OCI-LY7 (cell line): ENCODE measurements at places on chromosomes 12 and 14.

- no peak for DNase-seq
These were observed 19.9 kb downstream of the BDKRB2 start for GRCh38 chr14:96224480-96225096.

DNA sequence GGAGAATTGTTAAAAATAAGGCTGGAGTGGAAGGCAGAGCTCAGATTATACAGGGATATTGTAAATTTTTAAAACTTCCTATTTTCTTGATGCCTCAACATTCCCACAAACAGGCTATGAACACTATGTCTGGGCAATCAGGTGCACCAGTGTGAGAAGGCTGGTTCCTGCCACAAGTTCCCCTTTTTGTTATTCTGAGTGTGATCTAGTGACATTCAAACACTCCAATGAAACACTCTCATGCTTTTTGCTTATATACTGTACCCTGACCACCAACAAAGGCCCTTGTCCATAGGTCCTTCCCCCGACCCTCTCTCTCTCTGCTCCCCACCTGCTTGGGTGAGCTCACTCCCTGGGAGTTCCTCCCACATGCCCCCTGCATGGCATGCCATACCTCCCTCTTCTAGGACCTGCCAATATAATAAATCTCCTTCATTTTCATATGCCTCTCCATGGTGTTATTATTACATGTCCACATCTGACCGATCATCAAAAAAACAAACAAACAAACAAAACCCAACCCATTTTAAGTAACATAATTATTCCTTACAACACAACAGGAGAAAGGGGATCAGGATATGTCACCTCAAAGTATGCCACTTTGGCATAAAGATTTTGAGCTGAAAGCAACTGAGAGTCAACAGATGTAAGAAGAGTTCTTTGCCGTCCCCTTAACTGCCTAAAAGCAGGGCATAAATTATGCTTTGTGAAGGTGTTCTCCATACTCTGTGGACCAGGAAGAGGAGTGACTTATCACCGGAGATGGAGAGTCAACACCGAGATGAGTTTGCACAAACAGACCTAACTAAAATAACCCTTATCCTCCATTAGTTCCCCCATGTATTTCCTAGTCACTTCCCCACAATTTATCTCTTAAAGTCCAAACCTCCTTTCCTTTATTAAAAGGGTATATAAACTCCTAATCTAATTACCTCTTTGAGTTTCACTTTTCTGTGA, 42.5 kb upstream of the CATSPERB start:
- DNase-seq, result no peak

GRCh38 chr14:97456958-97457357, 659.8 kb downstream of the VRK1 start:
- DNase-seq, result no peak

GRCh38 chr12:6086316-6086715, 38.2 kb downstream of the VWF start:
- no peak for DNase-seq

DNA sequence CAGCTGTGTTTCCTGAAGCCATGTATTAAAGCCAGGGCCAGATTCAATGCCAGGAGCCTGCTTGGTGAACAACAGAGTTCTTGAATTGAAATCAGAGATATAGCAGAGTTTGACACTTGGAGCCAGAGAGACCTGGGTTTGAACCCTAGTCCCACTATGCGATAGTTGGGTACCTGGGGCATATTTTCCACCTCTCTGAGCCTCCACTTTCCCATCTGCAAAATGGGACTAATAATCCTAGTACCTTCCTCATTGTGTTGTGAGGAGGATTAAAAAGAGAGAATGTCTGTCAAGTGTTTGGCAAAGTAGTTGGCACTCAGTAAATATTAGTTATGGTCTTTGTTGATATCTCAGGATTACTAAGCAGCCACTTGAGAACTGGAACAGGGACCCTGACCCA, 6.0 kb upstream of the HRK start:
- DNase-seq, result no peak

GRCh38 chr14:102418853-102419240, 56.1 kb downstream of the TECPR2 start:
- DNase-seq, result no peak

GRCh38 chr12:92467886-92468285, 234.9 kb upstream of the PLEKHG7 start:
- peak; percentile 59 for DNase-seq

- DNase-seq, result no peak
These were observed 439.4 kb downstream of the PDZRN4 start for GRCh38 chr12:41627476-41627875.

GRCh38 chr12:93167841-93168492, 209.8 kb upstream of the NUDT4 start:
- peak; percentile 58 for DNase-seq

DNA sequence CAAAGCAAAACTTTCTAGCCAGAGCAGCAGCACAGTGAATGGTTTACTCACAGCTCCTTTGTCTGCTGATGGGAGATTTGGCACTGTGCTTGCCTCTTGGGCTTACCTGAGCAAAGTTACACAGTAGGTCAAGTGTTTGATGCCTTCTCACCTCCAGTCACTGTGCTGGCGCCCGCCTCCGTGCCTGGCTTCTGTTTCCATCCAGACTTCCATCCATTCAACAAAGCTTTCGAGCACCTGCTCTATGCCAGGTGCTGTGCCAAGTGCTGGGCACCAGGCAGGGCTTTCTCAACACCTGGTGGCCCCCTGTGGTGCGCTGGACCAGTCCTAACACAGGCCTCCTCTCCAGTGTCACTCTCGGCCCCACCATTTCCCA, 199.2 kb upstream of the EEA1 start:
- no peak for DNase-seq

GRCh38 chr12:103475073-103475472, 20.7 kb downstream of the C12orf42 start:
- DNase-seq, result no peak
